ENCODE measurements at places on chromosomes 4 and X.

- peaks cover 2% of the 10 kb centered on the region for H3K4me1 ChIP-seq
- no peaks in the 10 kb centered on the region for H3K36me3 ChIP-seq
- no peak for DNase-seq
- H3K4me3 ChIP-seq: no peak overlapping the region
- no peak overlapping the region for H3K27ac ChIP-seq
Observed at GRCh38 chr4:70564033-70564432, 28.0 kb upstream of the AMBN start.

- no peaks in the 10 kb centered on the region for H3K27me3 ChIP-seq
- no peaks in the 10 kb centered on the region for H3K36me3 ChIP-seq
- no peaks in the 10 kb centered on the region for H3K4me1 ChIP-seq
Observed at GRCh38 chr4:7426525-7427171, 8.1 kb downstream of the PSAPL1 start.

GRCh38 chr4:106796876-106797275 lies 239.2 kb downstream of the DKK2 start:
- H3K36me3 ChIP-seq: no peaks in the 10 kb centered on the region
- H3K27me3 ChIP-seq: no peaks in the 10 kb centered on the region
- no peak overlapping the region for H3K27ac ChIP-seq

- H3K36me3 ChIP-seq: peaks cover 42% of the 10 kb centered on the region
- H3K4me3 ChIP-seq: no peak overlapping the region
- no peak for DNase-seq
- H3K27ac ChIP-seq: no peak overlapping the region
- H3K27me3 ChIP-seq: no peaks in the 10 kb centered on the region
- H3K4me1 ChIP-seq: peaks cover 24% of the 10 kb centered on the region
Observed at GRCh38 chrX:48460606-48461005, 9.5 kb downstream of the SLC38A5 start.

GRCh38 chrX:106728337-106728736 lies 1.8 kb downstream of the RNF128 start:
- no peaks in the 10 kb centered on the region for H3K4me1 ChIP-seq
- peaks cover 29% of the 10 kb centered on the region for H3K27me3 ChIP-seq
- no peaks in the 10 kb centered on the region for H3K36me3 ChIP-seq
- H3K27ac ChIP-seq: no peak overlapping the region
- DNase-seq: no peak

DNA sequence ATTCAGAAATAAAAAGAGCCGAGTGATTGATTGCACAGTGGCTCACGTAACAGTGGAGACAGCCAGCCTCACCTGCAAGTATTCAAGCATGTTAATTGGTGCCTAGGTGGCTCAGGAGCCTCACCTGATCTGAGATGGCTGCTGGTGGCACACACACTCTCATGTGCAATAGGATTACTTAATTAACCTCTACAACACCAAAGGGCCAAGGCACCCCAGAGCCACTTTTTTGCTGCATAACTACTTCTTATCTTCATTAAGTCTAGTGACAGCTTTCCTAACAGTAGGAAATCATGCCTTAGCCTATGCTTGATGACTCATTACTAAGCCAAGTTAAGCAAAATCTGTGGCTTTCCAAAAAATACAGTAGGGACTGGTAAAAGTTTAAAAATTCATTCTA lies 117.3 kb upstream of the NOCT start:
- H3K36me3 ChIP-seq: no peaks in the 10 kb centered on the region
- no peak overlapping the region for H3K4me3 ChIP-seq

- H3K4me1 ChIP-seq: no peaks in the 10 kb centered on the region
- H3K36me3 ChIP-seq: no peaks in the 10 kb centered on the region
- DNase-seq: no peak
- H3K27me3 ChIP-seq: no peaks in the 10 kb centered on the region
- no peak overlapping the region for H3K27ac ChIP-seq
Observed at GRCh38 chr4:140777386-140777785, 21.2 kb upstream of the TBC1D9 start.

All from activated naive CD8-positive, alpha-beta T cell treated with anti-CD3 and anti-CD28 coated beads, Interleukin-2, amount 50 U/mL, for 24 hours (primary cell).